Left ventricle myocardium inferior (tissue), 1 donor: ENCODE measurements at places on chromosomes 7 and 10. TPM values are rescaled to one million over a fixed set of nuclear protein-coding genes. Genes with fewer than 3 reads are reported as not detected.

GRCh38 chr10:48455055-48455391 is 148.5 kb downstream of the MAPK8 start:
- DNase-seq, result no peak

DNA sequence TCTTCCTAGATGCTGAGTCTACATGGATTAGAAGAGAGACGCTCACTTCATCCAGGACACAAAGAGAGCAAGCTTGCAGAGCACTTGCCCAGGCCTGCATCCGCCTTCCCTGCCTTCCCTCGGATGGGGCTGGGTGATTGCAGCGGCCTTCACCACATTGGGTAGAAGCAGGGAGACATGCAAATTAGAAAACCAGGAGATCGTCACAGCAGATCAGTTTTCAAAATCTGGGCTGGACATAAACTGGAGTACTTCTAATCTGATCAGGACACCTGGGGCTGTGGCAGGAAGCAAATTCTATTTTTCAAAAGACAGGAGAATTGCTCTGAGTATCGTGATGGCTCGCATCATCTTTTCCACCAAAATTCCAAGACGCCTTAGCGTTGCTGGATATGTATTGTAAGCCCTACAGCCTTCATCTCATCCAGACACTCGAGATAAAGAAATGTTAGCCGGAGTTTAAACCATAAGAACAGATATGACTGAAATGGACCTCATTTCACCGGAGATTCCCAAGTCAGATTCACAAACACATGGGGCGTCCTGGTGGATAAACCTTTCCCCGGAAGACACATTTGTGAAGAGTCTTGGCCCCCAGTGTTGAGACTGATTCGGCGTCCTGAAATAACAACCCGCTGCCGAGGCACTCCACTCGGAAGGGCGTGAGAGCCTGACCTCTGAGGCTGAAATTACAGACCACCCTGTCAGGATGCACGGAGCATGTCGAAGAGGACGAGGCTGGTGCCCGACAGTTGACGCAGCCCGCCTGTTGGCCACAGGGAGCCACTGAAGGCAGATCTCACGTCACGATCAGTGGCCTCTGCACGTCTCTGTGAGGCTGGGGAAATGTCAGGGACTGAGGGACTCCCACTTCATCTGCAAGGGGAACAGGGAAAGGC is 91.2 kb upstream of the PARD3 start:
- no peak for DNase-seq

- DNase-seq, result no peak
Observed at GRCh38 chr10:121594623-121595350, 3.5 kb downstream of the FGFR2 start.

DNA sequence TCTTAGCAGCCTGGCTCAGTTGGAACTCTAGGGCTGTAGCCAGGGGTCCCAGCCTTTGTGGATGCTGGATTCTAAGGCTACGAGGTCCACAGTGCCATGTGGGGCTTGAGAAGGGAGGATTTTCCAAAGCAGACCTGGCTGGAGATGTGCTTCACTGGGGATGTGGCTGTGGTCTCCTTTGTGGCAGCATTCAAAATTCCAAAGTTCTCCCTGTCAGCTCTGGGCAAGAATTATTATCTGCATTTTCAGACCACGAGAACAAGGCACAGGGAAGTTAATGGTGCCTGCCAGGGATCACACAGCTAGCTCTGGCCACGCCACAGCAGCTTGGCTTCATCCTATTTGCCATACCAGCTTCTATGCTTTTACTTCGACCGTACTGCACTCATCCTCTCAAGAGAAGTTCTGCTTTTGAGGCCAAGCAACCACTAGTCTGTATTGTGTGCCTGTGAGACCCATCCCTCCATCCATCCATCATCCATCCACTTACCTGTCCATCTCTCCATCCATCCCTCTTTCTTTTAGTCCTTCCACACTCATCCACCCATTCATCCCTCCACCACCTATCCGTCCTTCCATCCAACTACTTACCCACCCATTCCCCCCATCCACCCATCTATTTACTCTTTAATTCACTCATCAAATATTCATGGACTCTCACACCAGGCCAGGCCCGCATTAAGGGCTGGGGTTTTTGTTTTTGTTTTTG is 71.5 kb downstream of the ZMIZ1 start:
- no peak for DNase-seq

DNA sequence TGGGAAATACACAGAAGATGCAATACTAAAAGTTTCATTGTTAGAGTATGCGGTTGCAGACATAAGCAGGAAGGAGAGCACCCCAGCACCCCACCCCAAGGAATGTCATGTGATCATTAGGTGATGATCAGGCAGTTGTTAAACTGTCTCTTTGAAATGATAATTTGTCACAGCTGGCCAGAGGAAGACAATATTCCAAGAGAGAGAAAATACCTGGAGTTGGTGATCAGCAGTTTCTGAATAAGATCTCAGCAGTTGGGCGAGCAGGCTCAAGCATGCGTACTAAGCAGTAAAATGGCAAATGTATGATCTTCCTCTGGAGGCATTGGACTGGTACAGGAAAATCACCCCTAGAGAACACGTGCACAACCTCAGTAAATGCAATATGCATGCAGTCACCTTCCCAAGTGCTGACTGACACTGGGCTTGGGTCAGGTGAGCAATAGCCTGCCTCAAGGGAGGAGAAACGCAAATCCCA is 250.1 kb upstream of the MBL2 start:
- no peak for DNase-seq

CC2D2B gene
- total RNA-seq, result 0.30 TPM

LLCFC1 gene
- total RNA-seq, result not detected
